Activated naive CD4-positive, alpha-beta T cell treated with Interleukin-2 at 50 U/mL for 16 hours (primary cell): ENCODE measurements at places on chromosomes 5 and 9.

DNA sequence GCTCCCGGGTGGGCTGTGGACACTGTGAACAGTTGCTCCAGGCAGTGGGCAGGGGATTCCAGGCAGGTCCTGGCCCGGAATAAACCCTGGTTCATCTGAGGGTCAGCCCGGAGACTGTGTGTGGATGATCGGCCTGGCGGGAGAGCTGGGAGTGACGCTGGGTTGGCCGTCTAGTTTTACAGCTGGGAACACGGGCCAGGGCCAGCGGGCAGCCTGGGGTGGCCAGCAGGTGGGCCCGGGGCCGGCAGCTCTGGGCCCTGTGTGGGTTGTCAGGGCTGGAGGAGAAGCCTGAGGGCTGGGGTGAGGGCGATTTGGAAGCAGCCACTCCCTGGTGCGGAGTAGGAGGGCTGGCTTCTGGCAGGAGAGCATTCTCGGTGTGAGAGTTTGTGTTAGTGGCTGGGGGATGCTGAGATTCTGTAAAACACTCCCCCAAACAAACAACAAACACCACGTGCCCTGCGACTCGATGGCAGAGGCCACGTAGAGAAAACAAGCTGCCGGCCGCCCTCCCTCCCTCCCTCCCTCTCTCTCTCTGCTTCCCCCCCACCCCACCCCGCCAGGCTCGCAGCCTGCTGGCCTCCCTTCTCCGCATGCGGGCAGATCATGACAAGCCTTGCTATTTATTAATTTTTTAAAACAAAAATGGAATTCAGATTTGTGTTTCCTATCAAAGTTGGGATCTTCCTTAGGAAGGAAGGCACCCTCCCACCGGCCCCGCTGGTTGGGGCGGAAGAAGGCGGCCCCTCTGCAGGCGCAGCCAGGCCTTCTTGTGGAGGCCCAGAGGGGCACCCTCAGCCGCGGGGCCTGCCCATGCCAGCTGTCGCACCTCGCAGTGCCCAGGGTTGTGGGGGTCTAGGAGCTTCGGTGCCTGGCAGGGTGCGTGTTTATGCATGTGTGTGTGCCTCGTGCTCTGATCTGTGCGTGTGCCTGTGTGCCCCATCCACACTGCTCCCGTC lies 49.5 kb downstream of the RXRA start:
- no peak for DNase-seq

DNA sequence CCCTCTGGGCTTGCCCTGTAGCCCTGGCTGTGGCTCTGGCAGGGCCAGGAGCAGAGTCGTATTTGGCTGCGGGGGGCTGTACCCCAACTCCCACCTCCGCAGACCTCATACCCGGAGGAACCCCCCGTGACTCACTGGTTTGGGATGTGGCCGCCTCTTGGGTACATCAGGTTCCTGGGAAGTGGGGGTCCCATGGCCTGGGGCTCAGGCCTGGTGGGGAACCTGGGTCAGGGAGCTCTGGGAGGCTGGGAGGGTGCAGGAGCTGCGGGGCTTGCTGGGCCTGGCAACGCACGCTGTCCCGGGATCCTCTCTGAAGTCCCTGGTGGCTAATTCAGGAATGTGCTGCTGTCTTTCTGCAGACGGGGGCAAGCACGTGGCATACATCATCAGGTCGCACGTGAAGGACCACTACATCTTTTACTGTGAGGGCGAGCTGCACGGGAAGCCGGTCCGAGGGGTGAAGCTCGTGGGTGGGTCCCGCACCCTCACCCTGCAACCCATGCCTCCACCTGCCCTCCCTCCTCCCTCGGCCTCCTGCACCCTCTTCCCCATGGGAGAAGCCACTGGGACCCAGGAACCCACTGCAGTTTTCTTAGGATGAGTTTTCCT lies 2.4 kb downstream of the LCN1 start:
- no peak for DNase-seq

DNA sequence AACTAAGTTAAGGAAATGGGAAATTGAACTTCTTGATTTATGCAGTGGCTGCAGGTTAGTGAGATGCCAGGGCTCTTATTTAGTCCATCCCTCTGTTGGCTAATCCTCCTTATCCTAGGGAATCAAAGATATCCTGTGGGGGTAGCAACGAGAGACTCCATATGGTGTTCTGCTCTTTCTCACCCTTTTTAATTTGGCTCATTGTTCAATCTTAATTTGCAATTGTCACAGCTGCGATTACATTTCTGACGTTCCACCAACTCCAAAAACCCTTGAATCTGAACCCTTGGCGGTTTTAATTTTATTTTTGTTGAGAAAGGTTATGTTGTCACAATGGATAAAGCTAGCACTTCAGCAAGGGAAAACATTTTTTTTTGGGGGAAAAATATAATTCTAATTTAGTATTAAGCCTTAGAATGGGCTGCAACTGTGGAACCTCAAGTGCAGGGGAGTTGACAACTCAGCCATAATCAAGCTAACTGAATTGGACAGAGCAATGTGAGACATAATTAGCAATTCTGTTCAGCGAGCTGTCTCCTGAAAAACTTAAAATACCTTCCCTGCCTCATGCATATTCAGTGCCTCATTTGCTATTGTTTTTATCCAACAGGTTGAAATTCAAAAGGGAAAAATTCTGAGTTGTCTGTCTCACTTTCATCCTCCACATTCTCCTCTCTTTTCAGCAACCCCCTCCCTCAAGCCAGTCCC lies 91.3 kb downstream of the MAT2B start:
- DNase-seq = no peak

DNA sequence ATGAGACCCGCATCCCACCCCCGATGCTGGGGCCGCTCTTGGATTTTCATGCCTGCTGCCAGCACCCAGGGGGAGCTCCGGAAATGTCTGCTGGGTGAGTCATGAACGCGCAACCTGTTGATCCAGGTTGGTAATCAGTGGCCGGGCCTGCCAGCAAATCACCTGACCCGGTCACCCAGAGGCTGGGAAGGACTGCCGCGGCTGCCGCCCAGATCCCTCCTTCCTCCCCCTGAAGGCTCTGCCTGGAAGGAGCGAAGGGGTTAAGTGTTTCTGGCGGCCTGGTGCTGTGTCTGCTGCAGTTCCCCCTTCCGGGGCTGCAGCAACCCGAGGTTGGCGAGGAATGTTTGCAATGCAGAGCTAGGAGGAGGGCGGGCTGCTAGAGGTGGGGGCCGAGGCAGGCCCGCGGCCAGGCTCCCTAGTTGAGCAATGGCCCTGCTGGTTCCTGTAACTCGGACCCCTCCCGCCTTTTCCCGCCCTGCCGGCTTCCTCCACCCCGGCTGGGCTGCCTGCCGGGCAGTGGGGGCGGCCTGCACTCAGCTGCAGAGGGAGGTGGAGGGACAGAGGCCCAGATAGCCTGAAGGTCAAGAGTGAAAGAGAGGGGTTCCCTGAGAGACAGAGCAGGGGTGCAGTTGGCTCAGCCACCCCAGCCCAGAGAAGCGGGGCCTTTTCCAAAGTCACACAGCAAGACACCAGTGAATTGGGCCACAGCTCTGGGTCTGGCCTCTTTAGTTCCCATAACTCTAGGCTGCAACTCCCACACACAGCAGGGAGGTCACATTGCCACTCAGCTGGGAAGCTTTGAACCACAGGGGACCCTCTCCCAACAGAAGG lies 156.3 kb upstream of the IER5L start:
- DNase-seq = no peak

DNA sequence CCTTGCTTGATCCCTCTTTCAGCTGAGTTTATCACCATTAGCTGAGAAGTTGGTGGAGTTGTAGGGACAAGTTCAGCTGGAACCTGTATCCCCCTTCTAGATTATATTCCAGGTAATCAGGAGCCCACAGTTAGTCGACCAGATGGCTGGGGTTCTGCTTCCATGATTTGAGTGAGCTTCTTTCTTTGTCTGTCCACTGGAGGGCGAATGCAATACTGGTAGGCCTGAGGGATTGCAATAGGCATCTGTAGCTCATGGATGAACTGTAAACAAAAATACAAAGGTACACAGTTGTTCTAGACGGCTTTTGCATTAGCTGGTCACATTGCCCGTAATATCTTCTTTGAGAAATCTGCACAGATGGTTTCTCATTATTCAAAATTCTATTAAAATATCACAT lies 88.9 kb downstream of the PCSK5 start:
- DNase-seq = no peak

DNA sequence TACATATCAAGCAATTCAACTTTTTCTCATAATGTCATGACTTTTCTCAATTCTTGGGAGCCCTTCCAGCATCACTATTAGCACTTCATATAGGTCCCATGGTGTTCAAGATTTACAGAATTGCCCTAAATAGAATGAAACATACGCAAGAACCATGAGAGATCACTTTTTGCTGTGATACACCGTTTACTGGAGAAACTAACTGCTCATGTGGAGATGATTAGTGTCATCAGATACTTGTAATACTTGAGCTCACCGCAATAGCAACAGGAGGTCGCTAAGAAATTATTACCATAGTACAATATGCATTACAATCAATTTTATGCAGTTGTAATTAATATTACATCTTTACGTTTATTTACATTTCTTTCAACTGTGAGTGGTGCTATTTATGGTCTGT lies 4.8 kb upstream of the PCSK5 start:
- DNase-seq = no peak

- DNase-seq = no peak
Observed at GRCh38 chr5:172845576-172845975, 11.5 kb downstream of the ERGIC1 start.

DNA sequence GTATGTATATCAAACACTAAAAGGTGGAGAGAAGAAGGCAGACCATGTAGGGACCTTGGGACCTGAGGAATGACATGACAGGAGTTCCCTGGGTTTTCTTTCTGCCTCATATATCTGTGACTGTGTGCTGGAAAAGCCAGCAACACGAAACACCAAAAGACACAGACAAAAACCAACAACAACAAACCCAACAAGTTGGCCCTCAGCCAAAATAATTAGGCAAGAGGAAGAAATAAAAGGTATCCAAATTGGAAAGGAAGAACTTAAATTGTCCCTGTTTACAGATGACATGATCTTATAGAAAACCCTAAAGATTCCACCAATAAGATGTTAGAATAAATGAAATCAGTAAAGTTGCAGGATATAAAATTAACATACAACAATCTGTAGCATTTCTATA lies 21.7 kb downstream of the ABO start:
- no peak for DNase-seq

DNA sequence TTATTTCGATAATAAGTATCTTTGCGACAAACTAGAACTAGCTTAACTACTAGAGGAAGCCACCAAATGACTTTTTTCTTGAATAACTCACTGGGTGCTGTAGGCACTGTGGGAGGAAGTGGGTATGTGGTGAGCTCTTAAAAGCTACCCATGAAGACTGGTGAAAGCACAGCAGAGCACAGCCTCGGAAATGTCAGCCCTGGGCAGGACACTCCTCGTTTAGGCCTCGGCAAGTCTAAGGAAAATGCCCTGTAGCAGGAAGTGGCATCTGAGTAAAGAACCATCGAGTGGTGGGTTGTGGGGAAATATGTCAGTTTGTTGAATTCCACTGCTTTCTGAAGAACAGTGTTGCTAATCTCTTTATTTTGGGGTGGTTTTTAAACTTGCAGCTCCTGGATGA lies 44.0 kb upstream of the NCS1 start:
- peak; percentile 69 for DNase-seq

DNA sequence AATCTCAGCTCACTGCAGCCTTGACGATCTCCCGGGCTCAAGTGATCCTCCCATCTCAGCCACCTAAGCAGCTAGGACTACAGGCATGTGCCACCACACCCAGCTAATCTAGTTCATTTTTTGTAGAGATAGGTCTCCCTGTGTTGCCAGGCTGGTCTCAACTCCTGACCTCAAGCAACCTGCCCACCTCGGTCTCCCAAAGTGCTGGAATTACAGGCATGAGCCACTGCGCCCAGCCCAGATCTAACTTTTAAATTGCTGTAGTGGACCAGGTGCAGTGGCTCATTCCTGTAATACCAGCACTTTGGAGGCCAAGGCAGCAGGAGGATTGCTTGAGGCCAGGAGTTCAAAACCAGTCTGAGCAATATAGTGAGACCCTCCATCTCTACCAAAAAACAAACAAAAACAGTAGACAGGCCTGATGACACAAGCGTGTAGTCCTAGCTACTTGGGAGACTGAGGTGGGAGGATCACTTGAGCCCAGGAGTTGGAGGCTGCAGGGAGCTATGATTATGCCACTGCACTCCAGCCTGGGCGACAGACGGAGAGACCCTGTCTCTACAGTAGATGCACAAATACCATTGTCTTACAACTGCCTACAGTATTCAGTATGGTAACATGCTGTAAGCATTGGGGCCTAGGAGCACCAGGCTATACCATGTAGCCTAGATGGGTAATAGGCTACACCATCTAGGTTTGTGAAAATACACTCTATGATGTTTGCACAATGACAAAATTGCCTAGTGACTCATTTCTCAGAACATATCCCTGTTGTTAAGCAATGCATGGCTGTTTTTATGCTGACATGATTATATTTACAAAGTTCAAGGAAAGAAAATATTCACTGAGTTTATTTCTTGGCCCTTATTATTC lies 1.5 kb upstream of the SIT1 start:
- no peak for DNase-seq

GRCh38 chr5:154411338-154411737 lies 34.5 kb upstream of the SAP30L start:
- no peak for DNase-seq

DNA sequence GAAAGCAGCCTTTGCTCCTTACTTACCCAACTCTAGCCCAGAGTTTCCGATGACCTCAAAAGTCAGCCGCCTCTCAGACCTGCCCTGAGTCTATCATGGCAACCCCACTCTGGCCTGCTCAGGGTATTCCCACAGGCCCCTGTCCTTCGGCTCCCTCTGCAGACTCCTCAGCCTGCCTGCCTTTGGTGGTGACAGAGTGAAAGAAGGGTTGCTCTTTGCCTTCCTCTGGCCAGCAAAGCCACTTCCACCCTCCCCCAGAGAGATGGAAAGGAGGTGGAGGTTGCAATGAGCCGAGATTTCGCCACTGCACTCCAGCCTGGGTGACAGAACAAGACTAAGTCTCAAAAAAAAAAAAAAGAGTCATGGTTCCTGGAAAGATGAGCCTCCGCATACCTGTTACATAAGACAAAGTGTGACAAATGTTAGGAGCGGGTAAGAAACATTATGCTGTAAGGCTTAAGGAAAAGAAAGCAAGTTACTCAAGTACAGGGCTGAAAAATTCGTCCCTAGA lies 2.3 kb upstream of the SMIM33 start:
- DNase-seq = no peak

DNA sequence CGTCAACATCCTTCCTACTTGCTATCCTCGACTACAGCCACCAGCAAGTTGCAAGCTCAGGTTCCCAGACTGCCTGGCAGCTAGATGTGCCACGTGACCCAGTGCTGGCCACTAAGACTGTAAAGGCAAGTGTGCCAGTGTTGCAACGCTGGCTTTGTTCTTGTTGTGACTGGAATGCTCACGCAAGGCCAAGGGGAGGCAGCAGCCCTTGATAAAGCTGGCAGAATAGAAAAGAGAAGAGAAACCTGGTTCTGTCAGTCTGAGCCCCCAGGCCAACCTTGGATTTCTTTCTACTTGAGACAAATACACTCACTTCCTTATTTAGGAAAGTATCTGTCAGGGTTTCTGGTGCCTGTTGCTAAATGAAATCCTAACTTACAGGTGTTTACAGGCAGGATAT lies 113.0 kb downstream of the KLHL3 start:
- DNase-seq = no peak
